ENCODE measurements at places on chromosomes 6 and 20.

GRCh38 chr20:17579369-17580039 lies 9.6 kb downstream of the DSTN start:
- no peak for DNase-seq

DNA sequence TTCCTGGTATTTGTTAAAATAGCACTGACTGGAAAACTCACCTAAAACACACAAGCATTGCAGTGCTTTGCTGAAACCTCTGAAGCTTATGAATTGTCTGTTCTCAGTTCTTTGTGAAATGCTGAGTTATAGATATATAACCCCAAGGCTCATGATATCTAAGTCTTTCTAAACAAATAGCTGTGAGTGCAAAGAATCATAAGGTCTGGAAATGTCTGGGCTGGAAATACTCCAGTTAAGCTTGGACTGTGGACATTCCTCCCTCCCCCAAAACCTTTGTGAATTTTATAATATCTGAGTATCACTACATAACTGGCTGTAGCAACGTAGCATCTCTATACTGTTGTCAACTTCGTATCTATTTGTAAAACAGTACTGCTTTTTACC lies 69.1 kb downstream of the CBLN4 start:
- no peak for DNase-seq

DNA sequence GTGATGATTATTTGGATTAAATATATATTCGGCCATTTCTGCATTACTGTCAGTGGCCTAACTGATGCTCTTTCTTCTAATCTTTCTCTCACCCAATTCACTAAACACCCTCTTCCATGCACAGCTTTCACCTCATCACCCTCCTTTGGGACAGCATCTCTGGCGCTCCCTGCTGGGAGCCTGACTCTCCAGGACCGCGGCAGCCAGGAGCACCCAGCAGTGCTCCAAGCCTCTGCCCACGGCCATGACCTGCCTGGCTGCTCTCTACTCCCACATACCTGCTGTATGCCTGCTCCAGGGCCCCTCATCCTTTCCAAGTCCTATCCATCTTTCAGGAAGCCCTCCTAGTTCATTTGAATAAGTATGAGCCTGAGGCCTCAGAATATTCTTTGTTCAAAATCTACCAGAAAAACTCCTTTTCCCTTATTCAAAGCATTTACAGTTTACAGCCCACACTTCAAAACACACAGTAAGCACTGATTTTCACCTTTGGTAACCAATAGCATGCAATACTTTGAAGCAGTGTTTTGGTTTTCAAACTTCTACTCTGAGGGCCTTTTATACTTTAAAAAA lies 15.2 kb downstream of the CTCFL start:
- no peak for DNase-seq

DNA sequence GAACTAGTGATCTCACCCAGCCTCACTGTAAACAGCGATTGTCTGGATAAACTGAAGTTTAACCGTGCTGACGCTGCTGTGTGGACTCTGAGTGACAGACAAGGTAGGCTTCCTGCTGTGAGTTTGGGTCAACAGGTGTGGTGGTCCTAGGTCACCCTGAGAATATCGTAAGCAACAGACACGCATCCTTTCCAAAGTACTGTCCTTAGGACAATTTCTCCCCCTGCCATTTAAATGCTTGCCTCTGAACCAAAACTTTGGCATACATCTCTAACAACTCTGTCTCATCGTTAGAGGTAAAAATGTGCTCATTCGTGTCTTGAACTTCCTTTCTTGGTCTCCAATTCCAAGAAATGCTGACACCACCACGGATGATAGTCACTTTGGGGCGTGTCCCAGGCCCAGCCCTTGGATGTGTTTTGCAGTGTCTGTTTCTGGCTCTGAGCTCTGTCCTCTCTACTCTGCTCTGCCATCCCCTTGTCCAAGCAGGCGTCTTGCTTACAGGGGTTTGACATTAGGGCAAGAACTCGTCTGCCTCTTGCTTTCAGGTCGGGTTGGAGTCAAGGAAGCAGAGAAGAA lies 95.5 kb downstream of the EYA2 start:
- DNase-seq: no peak

DNA sequence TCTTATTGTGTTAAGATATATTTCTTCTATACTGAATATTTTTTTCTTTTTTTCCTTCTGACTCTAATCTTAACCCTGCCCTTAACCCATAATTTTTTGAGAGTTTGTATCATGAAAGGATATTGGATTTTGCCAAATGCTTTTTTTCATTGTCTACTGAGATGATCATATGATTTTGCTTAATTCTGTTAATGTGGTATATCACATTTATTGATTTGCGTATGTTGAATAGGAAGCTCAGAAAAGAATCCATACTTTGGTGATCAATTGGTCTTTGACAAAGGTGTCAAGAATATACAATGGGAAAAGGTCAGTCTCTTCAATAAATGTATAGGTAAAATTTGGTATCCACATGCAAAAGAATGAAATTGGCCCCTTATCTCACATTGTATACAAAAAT lies 588.8 kb upstream of the ADGRB3 start:
- no peak for DNase-seq

DNA sequence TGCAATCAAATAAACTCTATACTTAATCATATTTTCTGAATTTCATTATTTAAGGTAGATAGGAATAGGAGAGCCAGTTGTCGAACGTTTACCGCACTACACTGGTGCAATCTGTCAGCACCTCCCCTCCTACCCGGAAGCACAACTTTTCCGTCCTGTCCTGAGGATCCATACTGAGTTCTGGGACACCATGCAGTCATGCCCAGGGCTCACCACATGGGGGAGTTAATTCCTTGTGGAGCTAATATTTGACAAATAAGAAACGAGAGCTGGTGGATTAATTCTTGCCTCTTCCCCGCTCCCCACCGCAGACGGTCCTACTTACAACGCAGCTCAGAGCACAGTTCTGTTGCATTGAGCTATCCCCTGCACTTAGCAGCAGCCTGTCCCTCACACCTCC lies 107.7 kb upstream of the RALGAPA2 start:
- DNase-seq: no peak

DNA sequence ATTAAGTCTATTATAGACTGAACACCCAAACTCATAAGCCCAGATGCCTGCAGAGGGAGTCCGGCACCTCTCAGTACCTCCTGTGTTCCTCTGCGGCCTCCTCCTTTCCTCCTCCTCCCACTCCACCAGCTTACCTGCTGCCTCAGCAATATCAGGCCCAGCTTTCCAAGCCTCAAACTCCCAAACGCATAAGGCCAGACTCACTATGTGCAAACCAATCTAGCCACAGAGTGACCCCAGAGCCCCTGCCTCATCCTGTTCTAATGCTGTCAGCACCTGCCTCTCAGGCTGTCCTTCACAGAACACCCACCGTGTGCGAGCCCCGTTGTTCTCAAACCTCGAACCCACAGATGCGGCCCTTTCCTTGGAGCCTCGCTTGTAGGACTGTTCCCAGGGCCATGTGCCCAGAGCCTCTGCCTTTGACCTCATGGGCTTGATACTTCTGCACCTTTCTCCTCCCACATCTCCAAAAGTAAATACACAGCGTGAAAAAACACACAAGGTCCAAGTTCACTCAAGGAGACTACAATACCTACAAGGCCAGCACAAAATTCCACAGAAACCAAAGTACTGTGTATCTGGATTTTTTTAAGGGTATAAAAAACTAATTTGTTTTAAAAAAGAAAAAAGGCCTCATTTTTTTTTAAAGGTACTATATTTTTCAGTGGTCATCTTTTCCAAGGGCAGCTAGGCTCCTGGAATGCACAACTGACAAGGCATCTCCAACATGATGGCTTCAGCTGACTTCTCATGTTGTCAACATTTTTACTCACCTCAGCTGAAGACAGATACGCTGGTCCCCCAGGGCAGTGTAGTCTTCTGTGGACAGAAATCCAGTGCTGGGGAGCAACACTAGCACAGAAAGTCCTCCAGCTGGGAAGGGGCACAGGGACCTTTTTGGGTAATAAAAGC lies 52.3 kb downstream of the ABHD12 start:
- no peak for DNase-seq

DNA sequence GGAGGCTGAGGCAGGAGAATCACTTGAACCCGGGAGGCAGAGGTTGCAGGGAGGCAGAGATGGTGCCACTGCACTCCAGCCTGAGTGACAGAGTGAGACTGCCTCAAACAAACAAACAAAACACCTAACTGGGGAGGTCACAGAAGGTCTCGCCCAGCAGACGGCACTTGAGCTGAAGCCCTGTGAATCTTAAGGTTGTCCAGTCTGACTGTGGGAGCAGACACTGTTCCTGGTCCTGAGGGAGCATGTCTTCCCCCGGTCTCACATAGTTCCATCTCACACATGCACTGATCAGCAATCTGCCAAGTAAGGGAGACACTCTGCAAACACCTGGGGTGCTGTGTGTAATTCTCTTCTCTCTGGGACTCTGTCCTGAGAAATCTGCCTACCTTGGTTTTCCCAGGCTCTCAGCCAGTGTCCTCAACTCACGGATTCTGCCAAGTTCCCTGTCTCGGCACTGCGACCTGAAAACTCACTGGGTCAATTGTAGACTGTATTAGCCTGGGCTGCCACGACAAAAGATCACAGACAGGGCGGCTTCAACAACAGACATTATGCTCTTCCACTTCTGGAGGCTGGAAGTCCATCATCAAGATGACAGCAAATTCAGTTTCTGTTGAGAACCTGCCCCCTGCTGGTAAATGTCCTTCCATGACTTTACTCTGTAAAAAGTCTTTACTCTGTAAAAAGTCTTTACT lies 94.3 kb downstream of the JPH2 start:
- no peak for DNase-seq

DNA sequence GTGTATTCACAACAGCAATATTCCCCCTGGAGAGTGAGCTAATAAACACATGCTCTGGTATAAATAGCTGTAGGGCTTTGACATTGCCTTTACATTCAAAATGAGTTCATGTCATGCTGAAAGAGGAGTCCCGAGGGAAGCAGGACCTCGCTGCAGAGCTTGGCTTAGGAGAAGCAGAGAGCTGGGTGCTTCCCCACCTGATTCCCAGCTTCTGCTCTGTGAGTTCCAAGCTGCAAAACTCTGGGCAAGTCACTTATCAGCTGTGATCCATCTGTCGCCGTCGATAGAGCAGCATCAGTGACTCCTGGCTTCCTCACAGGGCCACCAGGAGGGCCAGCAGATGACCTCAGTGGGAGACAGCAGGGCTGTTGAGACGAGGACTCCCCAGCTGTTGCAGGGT lies 241.8 kb downstream of the ANKRD60 start:
- no peak for DNase-seq

- DNase-seq: no peak
These were observed 28.5 kb upstream of the SCUBE3 start for GRCh38 chr6:35185302-35185681.

- DNase-seq: no peak
These were observed 79.5 kb upstream of the BTBD3 start for GRCh38 chr20:11838076-11838636.

DNA sequence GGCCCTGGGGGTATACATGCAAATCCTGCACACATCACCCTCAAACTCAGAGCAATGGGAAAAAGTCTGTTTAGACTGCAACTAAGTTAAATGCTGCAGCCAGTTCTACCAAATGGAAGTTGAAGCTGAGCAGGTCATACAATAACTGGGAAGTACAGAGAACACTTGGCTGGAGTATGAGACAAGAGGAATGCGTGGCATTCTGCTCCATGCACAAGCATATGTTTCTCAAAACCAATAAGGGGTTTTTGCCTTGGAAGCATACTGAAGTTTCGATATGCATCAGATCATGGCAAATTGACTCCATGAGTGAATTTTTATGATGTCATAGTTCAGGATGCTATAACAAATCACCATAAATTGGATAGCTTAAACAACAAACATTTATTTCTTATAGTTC lies 193.8 kb downstream of the COL12A1 start:
- no peak for DNase-seq

DNA sequence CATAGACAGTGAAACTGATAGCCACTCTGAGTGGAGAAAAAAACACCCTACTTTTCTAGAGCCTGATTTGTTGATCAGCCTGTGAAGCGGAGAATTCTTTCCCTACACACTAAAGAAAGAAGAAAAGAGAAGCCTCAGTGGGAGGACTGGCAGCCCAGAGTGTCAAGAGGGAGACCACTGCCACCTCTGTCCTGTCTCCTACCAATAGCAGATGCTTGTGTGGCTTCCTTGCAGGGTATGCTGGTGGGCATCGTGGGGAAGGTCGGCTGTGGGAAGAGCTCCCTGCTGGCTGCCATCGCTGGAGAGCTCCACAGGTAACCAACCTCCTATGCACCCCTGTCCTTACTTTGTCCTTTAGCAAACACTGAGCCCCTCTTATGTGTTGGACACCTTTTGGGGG lies 10.4 kb downstream of the ABCC10 start:
- DNase-seq: no peak

GRCh38 chr6:104940893-104941728 lies 15.8 kb upstream of the LIN28B start:
- no peak for DNase-seq

DNA sequence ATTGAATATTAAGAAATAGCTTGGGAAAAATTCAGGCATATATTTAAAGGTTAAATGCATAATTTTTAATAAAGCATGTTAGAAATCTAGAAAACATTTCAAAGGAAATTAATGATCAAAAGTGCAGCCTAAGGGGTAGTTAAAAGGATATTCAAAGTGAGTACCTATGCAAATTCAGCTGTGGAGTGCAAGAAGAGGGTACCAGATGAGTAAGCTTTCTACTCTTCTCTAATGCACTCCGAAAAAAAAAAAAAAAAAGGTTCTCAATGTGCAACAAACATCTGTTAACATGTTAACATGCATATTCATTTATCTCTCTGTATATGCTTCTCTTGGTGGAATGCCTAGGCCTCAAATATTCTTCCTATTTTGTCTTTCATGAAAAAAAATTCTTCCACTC lies 32.0 kb upstream of the KATNA1 start:
- DNase-seq: no peak

DNA sequence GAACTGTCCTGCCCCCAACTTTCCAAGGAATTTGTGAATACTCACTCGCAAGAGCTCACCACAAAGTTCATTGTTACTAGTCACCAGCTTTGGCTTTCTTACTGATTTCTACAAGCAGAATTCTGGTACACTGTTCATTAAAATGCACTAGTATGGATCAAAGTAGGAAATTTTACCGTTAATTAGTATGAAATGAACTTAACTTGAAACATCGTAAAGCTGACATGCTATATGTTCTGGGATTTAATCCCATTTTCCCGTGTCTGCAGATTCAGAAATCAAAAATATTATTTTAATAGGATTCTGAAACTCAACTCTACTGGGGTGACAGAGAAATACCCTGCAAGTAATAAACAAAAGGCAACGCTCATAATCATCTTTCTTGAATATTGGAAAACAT lies 399.3 kb downstream of the DOK5 start:
- no peak for DNase-seq

DNA sequence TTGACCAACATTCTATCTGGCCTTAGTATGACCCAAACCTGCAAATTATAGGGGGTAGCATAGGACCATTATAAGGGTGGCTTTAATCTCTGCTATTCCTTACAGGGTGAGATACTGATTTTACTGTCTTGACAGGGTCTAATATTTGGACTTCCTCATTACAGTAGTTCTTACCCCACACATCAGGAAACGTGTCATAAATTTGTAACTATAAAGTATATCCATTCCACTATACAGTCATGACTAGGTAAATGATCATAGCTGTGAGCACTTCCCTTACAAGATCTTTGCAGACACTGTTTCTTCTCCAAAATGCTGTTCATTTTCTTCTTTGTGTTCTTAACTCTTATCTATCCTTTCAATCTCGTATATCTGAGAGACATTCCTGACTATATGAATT lies 518.7 kb upstream of the RNF217 start:
- DNase-seq: no peak

GRCh38 chr6:56361812-56362211 lies 114.4 kb upstream of the COL21A1 start:
- no peak for DNase-seq

Data from stimulated activated CD8-positive, alpha-beta memory T cell treated with anti-CD3 and anti-CD28 coated beads, Interleukin-12 subunit alpha, Interleukin-12 subunit beta, amount 100 ng/mL, for 4 hours (primary cell).